ENCODE measurements at places on chromosomes 2 and 18.
A peak's percentile ranks its signal among the peaks of the same experiment; 100 is the strongest.

- DNase-seq, result no peak
These were observed 34.1 kb upstream of the RNF149 start for GRCh38 chr2:101342625-101343008.

- DNase-seq, result no peak
These were observed 776.8 kb upstream of the ACVR2A start for GRCh38 chr2:147068071-147068470.

GRCh38 chr2:46873604-46874068 lies 42.0 kb downstream of the MCFD2 start:
- DNase-seq, result peak; percentile 86

DNA sequence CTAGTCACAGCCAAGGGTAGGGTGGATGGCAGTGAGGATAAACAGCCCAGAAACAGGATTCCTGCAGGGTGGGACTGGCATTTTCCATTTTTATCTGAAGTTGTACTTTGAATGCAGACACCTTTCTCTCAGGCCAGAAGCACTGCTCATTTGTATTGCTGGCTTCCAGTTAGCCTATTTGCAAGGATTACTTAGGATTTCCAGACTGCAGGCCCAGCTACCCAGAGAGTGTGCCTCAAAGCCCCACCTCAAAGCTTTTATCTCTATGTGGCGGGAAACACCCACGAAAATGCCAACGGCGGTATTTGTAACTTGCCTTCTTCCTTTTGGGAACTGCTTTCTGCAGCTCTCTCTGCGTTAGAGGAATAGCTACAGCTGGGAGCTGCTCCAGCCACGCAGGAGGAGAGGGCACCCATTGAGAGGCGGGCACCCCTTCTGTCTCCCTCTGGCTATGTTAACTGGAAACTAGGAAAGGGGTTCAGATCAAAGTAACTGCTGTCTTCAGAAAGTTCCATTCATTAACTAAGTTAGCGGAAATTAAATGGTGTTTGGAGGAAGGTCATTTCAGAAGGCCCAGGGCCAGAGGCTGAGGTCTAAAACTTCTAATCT lies 144.9 kb downstream of the TGIF1 start:
- DNase-seq, result no peak

- no peak for DNase-seq
These were observed 997 bp upstream of the TGIF1 start for GRCh38 chr18:3448838-3449511.

DNA sequence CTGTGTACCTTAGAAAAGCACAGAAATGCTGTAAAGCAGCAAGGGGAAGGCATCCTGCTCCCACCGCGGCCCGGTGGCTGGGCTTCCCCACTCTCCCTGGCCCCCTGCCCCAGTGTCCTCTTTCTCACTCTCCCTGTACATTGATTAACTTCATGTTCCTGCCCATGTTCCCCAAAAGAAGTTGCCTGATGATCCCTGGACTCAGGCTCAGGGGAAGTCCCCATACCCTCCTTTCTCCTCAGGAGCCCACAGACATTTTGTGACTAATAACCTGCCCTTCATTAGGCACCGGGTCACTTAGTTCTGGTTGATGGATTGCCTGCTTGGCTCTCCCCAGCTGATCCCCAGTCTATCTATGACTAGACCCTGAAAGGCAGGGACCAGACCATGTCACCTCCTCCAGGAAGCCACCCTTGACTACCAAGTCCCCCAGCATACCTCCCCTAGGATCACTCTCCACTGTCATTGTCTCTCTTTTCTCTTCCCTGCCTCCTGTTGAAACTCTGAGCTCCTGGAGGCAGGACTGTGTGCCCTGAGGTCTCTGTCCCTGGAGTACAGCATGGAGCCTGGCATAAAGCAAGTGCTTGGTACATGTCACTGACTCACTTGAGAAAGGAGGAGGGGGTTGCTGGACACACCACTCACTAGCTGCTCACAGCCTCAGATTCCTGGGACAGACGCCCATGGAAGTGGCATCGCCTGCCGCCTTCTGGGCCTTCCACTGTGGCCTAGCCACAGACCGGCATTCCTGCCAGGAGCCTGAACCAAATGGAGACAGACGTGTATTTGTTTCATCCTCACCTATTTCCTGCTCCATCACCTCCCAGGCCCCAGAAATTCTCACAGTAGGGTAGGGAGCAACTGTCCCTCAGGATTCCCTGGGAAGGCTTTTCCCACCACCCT lies 13.5 kb downstream of the MALL start:
- DNase-seq, result no peak

DNA sequence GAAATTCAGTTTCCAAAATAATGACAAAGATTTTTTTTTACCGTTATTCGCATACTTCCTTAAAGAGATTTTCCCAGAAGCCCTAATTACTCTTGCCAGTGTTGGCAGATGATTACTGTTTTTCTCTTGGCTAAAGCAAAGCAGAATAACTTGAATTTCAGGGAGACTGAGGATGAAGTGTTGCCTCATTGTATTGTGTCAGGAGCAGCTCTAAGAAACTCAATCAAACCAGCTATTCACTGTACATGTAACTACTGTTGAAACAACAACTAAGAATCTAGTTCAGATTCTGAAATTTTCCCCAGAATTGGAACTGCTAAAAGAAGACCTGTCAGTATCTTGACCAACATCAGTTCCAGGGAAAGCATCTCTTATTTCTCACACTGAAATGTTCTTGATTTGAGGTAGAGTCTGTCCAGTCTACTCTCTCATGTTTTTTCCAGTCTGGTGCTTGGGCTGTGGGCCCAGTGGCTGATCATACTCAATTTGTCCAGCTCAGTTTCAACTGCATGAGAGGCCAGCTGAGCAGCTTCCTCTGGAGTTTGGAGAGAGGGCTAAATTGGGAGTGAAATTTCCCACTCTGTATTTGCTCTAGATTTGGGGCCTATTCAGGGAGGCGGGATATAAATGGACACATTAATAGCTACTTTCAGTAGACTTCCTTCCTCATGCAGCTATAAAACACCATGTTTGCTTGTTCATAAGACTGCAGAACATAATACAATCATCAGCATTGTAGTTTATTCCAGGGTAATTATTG lies 78.5 kb downstream of the PPP1R1C start:
- DNase-seq, result no peak

GRCh38 chr18:48274301-48274700 lies 134.9 kb downstream of the ZBTB7C start:
- no peak for DNase-seq

DNA sequence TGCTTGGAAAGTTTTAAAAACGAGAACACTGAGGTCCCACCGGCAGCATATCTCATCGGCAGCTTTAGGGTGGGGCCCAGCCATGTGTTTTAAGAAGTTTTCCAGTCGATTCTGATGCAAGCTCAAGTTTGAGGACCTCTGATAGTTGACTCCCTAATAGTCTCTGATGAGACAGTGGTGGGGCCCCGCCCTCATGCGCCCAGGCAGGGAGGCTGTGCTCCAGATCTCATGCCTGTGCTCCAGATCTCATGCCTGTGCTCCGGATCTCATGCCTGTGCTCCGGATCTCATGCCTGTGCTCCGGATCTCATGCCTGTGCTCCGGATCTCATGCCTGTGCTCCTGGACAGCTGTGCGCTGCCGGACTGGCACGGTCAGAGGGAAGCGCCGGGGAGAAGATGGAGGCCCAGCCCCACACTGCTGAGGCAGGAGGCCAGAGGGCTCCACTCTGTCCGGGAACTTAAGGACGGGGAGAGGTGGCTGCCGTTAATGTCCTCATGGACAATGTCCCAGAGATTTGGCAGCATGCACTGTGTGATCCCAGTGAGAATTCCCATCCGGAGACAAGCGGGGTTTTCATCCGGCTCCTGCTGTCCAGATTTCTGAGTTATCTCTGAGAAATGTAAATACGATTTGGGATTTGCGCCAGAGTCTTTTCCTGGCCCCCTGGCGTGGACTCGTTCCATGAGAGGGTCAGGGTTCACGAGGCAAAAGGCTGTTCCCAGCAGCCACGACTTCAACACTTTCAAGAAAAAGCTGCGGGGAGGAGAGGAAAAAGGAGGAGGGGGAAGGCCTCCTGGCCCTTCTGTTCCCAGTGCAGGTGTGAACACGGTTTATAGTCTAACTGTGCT lies 9.4 kb upstream of the COLEC11 start:
- DNase-seq, result peak; percentile 90

- no peak for DNase-seq
These were observed 34.5 kb downstream of the INSIG2 start for GRCh38 chr2:118122594-118123281.

- DNase-seq, result peak; percentile 68
These were observed 863 bp upstream of the SIX2 start for GRCh38 chr2:45009928-45010701.

DNA sequence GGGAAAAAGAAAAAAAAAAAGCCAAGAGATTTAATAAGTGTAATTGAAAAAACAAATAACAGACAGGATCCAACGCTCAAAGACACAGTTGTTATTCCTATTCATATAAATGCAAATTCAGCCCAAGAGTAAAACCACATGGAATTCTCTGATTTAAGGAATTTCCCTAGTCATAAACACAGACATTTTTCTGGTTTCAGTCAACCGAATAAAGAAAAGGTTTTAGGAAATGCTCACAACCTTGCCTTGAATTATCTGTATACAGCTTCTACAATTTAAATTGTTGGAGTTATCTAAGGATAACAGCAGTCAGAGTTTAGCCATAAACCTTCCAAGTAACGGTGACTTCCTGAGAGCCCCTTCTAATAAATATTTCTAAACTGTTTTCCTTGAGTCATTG lies 122.7 kb downstream of the VWC2L start:
- DNase-seq, result peak; percentile 8

- no peak for DNase-seq
These were observed 627.6 kb downstream of the CCDC85A start for GRCh38 chr2:56811401-56811800.

DNA sequence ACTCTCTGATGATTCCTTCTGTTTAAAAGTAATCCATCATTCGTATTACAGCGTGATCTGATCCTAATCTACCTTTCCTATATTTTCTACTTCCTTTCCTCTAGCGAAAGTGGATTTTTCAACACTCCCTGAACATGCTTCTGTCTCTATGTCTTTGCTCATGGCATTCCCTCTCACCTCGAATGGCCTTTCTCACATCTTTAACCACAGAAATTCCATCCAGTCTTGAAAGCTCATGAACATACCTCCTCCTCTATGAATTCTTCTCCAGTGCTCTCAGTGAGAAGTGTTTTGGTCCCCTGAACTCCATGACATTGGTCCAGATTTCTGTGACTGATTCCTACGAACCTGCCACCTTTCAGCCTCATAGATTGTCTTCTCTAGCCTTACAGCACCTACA lies 323.2 kb downstream of the RAD51AP2 start:
- DNase-seq, result no peak

- no peak for DNase-seq
These were observed 25.5 kb downstream of the MRPL35 start for GRCh38 chr2:86224645-86225355.

GRCh38 chr2:88517759-88518201 lies 65.3 kb upstream of the FOXI3 start:
- no peak for DNase-seq

DNA sequence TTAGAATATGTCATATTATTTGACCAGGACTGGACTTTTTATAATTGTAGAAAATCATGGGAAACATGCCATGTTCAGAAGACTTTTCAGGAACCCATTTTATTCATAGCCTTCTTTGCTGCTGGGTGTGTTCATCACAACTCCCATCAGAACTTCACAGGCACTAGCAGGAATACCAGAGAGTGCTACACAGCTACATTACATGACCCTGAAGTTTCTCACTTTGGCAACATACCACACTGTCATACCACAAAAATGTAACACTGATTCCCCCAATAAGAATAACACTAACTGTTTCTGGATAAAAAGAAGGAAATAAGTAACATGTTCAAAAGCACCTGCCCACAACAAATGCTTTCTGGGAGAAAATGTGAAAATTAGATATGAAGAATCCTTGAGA lies 405.4 kb downstream of the CDH2 start:
- DNase-seq, result no peak

DNA sequence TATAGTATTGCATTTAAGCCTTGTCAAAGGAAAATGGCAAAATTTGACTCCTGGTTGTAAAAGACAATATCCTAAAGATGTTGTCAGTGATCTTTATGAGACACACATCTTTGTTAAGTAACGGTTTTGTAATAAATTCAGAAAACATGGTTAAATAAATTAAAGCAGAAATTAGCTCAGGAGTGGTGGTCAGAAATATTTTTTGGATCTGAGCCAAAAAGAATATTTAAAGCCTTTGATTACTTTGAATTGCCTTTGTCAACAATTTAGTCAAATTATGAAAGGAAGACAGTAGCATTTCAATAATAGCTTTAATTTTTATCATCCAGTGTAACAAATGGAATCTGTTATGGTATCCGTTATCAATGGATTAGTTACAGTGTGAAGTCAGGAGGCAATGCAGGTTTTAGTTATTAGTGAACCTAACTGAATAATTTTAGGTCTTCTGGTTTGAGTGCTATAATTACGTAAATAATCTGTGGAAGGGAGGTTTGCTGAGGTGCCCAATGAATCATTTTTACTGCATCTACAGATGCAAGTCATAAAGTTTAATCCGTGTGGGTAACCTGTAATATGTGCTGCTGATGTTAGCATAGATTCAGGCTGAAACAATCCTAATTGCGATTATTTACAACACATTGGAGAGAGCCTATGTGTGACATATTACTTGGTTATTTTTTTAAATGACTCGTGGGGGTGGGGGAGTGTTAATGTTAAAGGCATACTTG lies 42.7 kb downstream of the SMAD4 start:
- DNase-seq, result no peak

DNA sequence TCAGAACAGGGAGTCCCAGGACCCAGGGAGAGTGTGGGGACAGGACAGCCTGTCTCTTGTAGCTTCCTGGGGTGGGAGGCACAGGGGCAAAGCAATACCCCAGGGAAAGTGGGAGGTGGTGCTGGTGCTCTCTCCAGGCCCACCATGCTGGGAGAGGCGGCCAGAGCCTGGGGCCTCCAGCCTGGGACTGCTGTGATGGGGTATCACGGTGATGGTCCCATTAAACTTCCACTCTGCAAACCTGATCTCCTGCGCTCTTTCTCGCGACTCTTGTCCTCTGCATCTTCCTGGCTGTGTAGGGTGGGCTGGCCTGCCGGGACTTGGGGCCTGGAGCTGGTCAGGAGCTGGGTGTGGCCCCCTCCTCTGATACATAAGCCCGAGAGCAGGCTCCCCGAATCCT lies 8.0 kb upstream of the CAPN10 start:
- DNase-seq, result no peak

- DNase-seq, result no peak
These were observed 7.6 kb downstream of the TRIP12 start for GRCh38 chr2:229914171-229914570.

DNA sequence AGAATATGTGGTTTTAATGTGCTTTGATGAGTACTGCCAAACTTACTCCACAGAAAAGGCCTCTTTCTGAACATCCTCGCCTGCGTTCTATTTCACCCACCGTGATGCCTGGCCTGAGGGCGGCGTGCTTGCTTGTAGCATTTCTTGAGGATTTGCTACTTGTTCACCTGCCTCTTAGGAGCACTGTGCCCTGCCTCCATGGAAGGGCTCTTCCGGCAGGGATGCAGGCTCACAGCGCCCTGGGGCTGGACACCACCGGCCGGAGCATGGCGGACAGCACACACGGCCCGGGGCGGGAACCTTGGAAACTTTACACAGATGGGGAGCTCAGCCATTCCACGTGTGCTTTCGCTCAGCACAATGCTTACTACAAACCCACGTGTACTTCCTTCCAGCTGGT lies 37.1 kb downstream of the ANO7 start:
- DNase-seq, result no peak
